ENCODE measurements at places on chromosomes 11 and 22. TPM values are rescaled to one million over a fixed set of nuclear protein-coding genes. Genes with fewer than 3 reads are reported as not detected.

DNA sequence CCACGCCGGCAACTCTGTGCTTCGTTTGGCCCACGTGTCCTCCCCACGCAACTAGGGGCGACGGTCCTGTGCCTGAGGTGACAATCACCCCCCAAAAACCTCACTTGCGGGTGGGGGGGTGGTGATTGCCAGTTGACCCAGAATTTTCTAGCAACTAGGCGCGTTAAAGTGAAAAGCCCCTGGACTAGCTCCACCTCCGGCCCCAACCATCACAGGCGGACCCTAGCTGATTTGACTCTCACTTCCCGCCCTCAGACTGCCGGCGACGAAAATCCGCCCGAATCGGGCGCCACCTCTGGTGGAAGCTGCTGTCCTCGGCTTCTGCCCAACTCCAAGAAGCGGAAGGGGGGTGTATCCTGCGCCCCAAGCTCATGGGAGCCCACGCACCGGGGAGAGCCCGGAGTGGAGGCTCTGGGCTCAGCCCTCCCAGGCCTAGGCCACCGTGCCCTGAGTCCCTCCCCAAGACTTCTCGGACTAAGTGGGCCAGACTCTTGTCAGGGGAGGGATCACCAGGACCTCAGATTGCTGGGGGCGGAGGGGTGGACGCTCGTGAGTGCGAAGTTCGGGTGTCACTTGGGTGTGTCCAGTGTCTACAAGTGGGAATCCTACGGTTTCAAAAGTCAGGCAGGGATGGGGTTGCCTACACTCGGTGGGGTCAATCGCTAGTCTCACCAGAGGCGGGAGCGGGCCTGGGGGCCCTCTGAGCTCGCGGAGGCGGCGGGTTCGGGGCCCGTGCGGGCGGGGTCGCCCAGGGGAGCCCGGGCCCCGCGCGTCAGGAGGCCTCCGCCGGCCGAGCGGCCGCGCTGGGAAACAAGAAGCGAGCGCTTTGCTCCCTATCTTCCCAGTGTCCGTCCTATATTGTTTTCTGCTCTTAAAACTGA, 12.3 kb downstream of the PAX6 start:
- no peak for DNase-seq

DNA sequence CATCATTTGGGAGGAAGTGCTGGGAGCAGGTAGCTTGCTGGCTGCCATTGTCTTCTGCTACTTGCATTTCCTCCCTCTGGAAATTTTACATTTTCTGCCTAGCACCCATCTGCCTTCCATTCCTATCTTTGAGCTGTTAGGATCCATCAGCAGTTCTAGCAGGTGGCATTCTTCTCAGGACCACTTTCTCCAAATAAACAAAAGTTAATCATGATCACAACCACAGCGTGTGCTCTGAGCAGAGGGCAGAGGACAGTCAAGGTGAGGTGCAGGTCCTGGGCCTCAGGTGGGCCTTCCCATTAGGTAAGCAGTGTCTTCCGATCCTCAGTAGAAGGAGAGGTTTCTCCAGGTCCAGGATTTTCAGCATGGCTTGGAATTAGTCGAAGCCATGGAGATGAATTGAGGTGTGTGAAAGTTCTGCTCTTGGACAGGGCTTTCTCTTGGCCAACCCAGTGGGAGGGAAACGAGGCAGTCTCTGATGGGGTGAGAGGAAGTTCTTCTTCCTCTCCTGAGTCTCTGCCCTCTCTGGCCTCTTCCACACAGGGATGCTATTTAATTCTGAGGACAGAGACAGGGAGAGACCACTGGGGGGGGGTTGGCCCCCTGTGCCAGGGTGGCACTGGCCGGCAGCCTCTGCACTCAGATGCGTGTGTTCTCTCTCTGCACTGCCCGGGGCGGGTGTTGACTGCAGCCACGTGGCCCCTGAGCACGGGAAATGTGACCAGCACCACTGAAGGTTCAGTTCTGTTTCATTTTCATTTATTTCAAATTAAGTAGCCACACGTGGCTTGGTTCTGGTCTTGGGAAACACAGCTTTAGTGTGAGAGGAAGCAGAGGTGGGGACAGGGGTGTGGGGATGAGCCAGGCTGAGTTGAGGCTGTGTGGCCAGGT, 170.8 kb downstream of the TBC1D22A start:
- no peak for DNase-seq

GRCh38 chr11:13008625-13009475, at the start of gene RASSF10:
TSS of gene RASSF10 (plus strand) at chr11:13009316. CDS start at chr11:13009577, 261 bp downstream.
- DNase-seq: peak; percentile 80

DNA sequence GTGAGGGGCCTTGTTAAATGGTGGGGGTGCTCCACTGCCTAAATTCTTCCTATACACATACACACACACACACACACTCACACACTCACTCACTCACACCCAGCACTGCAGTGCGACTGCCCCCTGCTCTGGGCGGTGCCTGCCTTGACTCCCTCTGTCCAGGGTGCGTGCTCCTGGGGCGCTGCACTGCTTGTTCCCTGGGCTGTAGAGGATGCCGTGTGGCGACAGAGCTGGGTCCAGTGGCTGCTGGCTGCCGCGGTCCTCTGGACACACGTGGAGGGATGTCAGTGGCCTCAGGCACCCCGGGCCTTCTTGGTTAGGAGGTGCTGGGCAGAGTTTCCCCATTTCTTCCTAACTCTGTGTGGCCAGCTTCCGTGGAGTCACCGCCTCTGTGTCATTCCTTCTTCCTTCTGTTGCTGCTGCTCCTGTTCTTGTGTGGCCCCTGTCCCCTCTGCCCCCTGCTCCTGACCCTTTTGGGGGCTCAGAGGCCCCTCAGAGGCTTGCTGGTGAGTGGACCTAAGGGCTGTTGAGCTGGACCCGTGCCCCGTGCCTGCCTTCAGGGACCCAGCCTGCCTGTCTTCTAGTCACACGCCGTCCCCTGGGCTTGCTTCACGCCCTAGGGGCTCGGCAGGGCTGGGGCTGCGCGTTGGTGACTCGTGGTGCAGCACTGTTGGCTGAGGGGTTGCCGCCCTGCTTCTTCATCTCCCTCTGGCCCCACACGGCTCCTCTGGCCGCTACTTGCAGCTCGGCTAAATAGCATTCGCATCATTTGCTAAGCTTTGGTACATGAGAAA, 147.0 kb downstream of the TBC1D22A start:
- DNase-seq: no peak

DNA sequence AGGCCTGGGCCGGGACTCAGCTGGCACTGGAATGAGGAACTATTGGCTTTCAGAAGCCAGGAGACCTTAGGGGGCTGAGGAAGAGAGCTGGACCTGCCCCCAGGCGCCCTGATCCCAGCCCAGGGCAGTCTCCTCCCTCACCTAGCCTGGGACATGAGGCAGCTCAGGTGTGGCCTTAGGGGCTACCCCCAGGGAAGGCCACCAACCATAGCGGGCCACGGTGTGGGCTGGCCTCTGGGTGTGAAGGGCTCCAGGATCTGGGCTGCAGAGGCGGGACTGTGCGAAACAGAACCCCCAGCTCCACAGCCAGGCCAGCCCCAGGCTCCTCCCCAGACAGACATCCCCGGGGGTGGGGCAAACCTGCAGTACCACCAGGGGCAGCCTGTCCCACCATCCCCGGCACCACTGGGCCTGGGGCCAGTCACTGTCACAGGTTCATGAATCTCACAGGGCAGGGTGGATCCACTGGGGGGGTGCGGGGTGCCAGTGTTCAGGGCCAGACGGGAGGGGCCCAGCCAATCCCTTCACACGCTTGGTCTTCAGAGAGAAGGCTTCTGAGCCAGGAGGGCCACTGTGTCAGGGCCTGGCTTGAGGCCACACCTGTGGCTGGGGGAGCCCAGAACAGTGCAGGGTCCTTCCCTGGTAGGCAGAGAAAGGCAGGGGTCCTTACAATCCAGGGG, 3.5 kb downstream of the PLXNB2 start:
- DNase-seq: no peak

DNA sequence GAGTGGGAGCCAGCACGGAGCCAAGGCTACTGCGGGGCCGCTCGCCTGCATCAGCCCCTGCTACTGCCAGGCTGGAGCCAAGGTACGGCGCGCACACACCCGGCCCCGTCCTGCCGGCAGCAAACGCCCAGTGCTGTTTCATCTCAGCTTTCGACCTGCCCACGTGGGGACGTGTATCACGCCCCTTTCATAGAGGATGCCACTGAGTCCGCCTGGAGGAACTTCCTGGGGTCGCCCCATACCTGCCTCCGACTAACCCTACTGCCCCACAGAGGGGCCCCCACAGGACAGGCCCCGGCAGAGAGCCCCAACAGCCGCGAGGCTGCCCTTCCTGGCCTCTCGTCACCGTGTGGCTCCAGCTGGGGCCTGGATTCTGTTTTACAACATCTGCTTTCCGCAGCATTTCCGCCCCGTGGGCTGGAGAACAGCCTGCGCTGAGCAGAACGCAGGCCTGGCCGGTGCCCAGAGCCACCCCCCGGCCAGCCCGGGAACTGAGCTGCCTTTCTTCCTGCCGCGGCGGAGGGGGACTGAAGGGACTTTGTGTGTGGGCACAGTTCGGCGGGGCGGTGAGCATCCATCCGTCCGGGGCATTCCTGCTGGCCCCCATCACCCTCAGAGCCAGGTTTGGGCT, 22.9 kb upstream of the ARHGAP8 start:
- peak; percentile 63 for DNase-seq

DNA sequence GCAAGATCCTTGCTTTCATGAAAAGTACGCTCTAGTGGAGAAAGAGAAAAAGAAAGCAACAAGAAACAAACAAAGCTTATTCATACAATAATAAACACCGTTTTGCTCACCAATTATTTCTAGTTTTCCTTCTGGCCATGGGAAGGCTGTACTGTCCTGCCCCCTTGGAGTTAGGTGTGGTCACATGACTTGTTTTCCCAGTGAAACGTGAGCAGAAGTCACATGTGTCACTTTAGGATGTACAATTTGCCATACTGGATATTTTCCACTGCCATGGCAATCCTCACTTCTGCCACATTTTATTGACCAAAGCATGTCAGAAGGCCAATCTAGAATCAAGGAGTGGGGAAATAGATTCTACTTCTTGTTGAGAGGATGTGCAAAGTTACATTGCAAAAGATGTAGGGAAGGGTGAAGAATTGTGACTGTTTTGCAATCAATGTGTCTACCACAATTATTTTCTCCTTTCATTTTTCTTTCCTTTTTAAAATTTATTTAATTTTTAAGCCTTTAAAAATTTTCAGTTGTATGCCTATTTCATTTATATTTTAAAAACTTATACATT, 24.3 kb upstream of the TRAF6 start:
- DNase-seq: no peak

The MPZL2 gene
- total RNA-seq: not detected

All from neural crest cell (in vitro differentiated cells).